HTR-8/SVneo (cell line): ENCODE measurements at places on chromosomes 2 and 18.

DNA sequence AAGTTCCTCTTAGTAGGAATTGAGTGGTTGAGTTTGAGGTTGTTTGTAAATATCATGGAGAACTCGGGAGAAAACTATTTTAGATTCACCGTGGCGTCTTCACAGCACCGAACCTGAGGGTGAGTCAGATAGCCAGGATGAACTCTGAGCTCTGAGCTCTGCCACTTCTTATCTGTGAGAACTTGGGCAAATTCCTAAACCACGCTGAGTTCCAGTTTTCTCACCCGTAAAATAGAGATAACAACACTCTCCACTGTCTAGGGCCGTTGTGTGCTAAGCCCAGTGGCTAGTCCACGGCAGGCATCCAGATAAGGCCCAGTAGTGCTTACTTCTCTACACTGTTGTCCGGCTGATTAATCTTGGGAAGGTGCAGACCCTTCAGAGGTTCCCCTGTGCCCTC is 7.0 kb downstream of the KIF5C start:
- no peak for DNase-seq

DNA sequence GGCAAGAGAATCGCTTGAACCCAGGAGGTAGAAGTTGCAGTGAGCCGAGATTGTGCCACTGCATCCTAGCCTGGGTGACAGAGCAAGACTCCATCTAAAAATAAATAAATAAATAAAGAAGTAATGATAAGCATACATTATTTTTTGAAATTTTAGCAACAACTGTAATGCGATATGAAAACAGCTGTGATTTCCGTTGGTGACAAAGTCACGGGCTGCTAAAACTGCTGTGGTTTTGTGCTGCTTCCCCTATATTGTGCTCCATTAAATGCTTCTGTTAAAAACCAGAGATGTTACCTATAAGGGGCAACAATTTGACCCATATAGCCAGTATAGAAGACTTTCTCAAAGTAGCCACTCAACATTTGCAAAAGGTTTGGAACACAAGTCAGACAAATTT is 8.3 kb downstream of the TRIM54 start:
- no peak for DNase-seq

DNA sequence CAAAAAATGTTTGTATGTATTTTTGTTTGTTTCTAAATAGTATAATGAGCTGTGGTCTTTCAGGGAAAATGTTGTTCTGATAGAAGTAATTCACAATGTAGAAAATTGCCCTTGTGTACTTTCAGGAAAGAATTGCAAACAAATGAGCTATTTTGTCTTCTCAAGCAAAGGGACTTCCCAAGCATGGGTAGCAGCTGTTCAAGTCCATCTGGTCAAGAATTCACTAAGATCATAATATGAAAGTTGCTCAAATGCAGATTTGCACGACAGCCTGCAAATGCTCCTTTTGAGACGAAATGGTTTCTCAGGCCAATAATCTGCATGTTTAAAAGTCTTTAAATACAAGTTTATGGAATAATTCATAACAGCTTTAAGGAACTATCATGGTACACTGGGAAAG is 51.9 kb upstream of the HNMT start:
- no peak for DNase-seq

GRCh38 chr2:66437691-66438497 is 3.0 kb downstream of the MEIS1 start:
- DNase-seq, result no peak

DNA sequence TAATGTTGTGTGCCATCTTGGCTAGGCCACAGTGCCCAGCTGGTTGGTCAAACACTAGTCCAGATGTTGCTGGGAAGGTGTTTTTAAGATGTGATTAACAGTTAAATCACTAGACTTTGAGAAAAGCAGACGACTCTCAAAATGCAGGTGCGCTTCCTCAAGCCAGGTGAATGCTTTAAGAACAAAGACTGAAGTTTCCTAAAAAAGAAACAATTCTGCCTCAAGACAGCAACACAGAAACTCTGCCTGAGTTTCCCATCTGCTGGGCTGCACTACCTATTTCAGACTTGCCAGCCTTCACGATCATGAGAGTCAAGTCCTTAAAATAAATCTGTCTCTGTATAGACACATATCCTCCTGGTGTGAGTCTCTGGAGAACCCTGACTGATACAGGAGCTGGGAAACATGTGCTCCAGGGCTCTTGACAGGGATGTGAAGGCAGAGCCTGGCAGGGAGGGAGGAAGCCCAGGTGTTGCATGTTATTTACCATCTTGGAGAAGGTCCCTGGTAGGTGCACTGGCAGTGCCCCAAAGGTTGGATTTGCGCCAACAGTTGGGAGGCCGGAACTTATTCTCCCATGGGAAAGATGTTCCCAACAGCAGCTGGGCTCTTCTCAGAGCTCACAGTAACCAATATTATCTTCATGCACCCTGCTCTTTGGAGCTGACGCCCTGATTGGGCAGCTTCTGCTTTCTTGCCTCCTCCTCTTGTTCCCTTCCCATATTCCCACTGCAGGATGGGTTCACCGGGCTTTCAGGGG is 43.9 kb downstream of the ST6GAL2 start:
- no peak for DNase-seq

DNA sequence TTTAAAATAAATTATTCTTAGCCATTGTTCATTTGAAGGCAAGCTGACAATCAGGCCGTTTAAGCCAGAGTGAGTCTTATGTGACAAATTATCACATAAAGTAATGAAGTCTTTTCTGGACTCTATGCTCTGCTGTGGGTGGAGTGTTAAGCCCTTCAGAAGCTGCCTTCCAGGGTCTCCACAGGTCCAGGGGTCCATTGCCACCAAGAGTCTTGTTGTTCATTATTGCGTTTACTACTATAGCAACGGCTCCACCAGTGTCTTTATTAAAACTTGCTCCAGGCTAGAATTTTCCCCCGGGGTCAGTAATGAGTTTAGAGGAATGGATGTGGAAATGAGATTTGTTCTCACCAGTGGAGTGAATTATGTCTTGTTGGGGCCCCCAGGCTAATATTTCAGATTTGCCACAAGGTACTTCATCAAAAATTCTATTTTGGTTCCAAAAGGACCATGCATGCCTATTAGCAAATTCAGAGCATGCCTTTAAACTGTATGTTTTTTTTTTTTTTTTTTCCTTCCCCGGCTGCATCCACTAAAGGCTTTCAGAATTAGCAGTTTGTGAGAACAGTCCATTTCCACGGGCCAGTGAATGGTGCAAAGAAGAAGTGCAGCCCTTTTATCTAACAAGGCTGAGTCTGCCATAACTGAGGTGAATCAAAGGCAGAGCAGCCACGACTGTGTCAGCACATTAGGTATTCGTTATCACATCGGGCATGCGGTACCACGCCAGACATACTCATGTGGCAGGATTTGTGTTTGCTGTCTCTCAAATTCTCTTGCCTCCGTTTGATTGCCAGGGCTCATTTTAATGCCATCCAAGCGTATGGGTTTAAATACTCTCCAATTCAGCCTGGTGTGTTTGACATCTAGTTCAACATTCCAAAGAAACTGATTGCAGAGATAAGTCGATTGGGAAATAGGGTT is 26.2 kb upstream of the LRRTM1 start:
- no peak for DNase-seq

GRCh38 chr2:186648130-186648529 is 45.7 kb upstream of the FAM171B start:
- DNase-seq, result no peak
